ENCODE measurements at places on chromosomes 6 and 20. TPM values are rescaled to one million over a fixed set of nuclear protein-coding genes. Genes with fewer than 3 reads are reported as not detected.

GINS1 gene
- total RNA-seq = 0.20 TPM

- H3K4me1 ChIP-seq = peaks cover 20% of the 10 kb centered on the region
- H3K27ac ChIP-seq = peak overlapping the region; percentile 72
- peak overlapping the region; percentile 77 for H3K4me3 ChIP-seq
- DNase-seq = no peak
Observed at GRCh38 chr6:42047213-42047590, 3.1 kb upstream of the TAF8 start.

LY6G5C gene
- not detected for total RNA-seq

DNA sequence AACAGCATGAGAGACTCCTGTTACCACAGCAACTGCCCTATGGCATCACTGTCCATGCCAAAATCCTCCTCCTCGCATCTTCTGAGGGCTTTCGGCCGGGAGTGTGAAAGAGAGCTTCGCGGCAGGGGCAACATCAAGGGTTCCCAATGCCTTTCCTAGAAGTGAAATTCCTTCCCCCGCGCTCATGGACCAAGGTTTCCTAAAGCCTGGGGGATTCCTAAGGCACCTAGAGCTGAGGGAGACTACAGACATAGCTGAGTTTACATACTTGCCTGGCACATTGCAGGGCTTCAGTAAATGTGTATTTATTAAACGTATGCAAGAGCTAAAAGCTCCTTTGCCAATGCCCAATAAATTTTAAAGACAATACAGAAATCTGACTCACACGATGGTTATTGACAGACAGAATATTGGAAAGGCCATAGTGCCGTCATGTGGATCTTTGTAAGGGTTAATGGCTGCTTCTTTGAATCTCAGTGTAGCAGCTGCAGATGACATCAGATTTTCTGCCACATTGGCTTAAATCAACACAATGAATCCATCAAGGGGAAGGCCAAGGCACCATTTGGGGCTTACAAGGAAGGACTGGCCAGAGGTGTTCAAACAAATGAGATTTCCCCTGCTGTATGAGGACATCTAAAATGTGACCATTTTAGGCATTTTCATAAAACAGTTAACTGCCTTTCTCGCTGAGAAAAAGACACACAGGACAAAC is 281.2 kb upstream of the JARID2 start:
- DNase-seq = no peak
- H3K27ac ChIP-seq = no peak overlapping the region
- no peaks in the 10 kb centered on the region for H3K36me3 ChIP-seq

TBXT gene
- not detected for total RNA-seq

MYB gene
- 0.13 TPM for total RNA-seq

- H3K4me3 ChIP-seq = no peak overlapping the region
- no peaks in the 10 kb centered on the region for H3K4me1 ChIP-seq
- H3K27me3 ChIP-seq = no peaks in the 10 kb centered on the region
Observed at GRCh38 chr6:52376763-52377162, 14.8 kb downstream of the PAQR8 start.

- DNase-seq = no peak
- no peak overlapping the region for H3K27ac ChIP-seq
- H3K4me1 ChIP-seq = no peaks in the 10 kb centered on the region
- H3K27me3 ChIP-seq = no peaks in the 10 kb centered on the region
- no peak overlapping the region for H3K4me3 ChIP-seq
Observed at GRCh38 chr20:46946181-46946624, 51.6 kb downstream of the EYA2 start.

DNA sequence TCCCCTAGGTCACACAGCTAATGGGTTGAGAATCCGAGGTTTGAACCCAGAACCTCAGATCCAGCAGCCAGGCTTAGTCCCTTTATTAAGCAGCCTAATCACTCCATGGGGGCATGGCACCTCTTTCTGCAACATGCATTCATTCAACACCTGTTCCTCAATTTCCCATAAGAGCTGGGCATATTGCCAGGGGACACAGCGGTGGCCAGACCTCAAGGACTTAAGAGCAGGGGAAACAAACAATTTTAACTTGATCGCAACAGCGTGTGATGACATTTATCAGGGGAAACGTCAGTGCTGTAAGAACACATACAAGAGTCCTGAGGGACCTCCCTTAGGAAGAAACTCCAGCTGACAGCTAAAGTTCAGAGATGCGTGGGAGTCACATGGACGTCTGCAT is 267.4 kb upstream of the CDH4 start:
- no peaks in the 10 kb centered on the region for H3K27me3 ChIP-seq
- no peak for DNase-seq
- no peaks in the 10 kb centered on the region for H3K4me1 ChIP-seq

NMBR gene
- not detected for total RNA-seq

- no peak overlapping the region for H3K4me3 ChIP-seq
- H3K4me1 ChIP-seq = peaks cover 28% of the 10 kb centered on the region
- H3K27ac ChIP-seq = peak overlapping the region; percentile 51
- no peaks in the 10 kb centered on the region for H3K36me3 ChIP-seq
Observed at GRCh38 chr6:33714385-33715040, 3.0 kb upstream of the UQCC2 start.

DNA sequence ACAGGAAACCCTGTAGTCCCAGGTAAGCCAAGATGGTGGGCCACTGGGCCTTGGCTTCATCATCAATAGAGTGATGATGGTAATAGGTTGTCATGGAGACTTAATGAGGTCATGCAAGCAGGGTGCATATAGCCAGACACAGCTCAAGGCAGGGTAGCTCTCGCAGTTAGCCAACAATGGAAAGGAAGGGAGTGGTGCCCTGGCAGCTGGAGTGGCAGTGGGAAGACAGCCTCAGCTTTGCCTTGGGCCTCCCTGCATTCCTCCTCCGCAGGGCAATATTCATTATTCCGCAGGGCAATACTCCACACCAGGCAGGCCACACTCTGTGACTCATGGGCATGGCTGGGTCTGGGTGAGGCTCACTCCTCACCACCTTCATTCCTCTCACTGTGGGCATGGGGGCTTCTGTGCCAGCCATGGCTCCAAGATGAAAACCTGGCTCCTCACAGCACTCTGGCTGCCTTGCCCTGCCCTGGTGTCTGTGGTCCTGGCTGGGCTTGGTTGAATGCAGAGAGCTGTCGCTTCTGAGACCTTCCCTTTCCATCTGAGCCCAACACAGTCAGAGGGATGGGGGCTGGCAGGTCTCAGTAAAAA is 163.1 kb upstream of the PMEPA1 start:
- DNase-seq = no peak
- no peak overlapping the region for H3K4me3 ChIP-seq
- no peak overlapping the region for H3K27ac ChIP-seq
- no peaks in the 10 kb centered on the region for H3K4me1 ChIP-seq
- no peaks in the 10 kb centered on the region for H3K36me3 ChIP-seq
- no peaks in the 10 kb centered on the region for H3K27me3 ChIP-seq

DNA sequence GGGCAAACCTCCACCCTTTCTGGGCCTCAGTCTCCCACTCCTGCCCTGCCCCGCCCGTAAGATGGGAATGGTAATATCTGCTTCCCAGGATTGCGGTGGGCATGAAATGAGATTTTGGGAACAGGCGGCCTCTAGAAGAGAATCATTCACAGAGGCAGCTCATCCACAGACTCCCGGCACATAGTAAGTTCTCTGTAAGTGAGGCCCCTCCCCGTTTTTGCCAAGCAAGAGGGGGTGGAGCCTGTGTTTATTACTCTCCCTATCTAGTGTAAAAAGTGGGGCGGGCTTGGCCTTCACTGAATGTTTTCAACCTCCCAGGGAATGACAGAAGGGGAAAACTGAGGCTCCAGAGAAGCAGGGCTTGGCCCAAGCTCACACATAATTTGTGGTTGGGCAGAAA is 20.0 kb downstream of the SUN5 start:
- no peak overlapping the region for H3K4me3 ChIP-seq
- DNase-seq = no peak
- H3K27ac ChIP-seq = no peak overlapping the region
- no peaks in the 10 kb centered on the region for H3K27me3 ChIP-seq
- no peaks in the 10 kb centered on the region for H3K36me3 ChIP-seq

DNA sequence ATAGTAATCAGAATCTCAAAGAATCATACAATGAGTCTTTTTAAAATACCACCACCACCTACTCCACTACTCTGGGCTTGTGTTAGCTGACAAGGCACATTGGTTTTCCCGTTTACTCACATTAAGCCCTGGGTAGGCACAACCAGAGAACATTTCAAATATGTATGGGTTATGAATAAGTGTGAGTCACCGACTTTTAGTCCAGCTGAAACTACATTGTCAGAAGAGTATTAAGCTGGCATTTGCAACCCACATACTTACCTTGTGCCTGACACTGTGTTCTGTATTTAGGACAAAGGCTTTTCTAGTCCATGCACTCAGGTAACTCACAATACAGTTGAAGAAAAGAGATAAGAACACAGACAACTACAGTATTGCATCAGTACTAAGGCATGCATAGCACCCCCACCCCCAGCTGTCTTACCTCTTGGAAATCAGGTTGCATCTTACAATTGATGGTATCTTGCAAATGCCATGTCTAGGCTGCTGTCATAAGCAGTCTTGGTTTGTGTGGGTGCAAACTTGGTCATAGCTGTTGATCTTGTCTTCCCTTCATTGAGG is 40.3 kb upstream of the AHI1 start:
- H3K27me3 ChIP-seq = no peaks in the 10 kb centered on the region
- H3K4me3 ChIP-seq = no peak overlapping the region
- no peak overlapping the region for H3K27ac ChIP-seq
- no peaks in the 10 kb centered on the region for H3K4me1 ChIP-seq
- no peaks in the 10 kb centered on the region for H3K36me3 ChIP-seq

GRCh38 chr6:52590152-52590891 is 13.5 kb upstream of the TRAM2 start:
- no peaks in the 10 kb centered on the region for H3K27me3 ChIP-seq
- DNase-seq = no peak
- H3K4me1 ChIP-seq = peaks cover 8% of the 10 kb centered on the region
- H3K27ac ChIP-seq = no peak overlapping the region
- no peak overlapping the region for H3K4me3 ChIP-seq

DNA sequence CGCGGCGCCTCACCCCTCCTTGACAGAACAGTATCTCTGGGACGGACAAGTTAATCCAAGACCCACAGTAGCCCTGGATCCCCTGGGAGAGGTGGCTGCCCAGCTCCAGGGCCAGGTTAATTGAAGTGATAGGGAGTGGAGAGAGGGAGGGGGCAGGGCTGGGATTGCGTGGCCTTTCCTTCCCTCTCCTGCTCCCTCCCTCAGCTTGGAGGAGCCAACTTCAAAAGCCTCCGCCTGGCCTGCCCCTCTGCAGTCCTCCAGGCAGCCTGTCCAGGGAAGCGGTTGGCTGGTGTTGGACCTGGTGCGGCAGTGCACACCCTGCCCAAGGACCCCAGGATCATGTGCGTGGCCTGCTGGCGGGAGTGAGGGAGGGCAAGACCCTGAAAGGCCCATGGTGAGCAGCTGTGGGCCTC is at the start of gene C20orf204:
TSS of gene C20orf204 (plus strand) at position 250 of the 413 bp plus-strand sequence. CDS start at position 392, 142 bp downstream.
- no peak for DNase-seq
- no peaks in the 10 kb centered on the region for H3K4me1 ChIP-seq
- H3K27ac ChIP-seq = no peak within 1 kb of the TSS
- H3K36me3 ChIP-seq = no peaks in the 10 kb centered on the region

DNA sequence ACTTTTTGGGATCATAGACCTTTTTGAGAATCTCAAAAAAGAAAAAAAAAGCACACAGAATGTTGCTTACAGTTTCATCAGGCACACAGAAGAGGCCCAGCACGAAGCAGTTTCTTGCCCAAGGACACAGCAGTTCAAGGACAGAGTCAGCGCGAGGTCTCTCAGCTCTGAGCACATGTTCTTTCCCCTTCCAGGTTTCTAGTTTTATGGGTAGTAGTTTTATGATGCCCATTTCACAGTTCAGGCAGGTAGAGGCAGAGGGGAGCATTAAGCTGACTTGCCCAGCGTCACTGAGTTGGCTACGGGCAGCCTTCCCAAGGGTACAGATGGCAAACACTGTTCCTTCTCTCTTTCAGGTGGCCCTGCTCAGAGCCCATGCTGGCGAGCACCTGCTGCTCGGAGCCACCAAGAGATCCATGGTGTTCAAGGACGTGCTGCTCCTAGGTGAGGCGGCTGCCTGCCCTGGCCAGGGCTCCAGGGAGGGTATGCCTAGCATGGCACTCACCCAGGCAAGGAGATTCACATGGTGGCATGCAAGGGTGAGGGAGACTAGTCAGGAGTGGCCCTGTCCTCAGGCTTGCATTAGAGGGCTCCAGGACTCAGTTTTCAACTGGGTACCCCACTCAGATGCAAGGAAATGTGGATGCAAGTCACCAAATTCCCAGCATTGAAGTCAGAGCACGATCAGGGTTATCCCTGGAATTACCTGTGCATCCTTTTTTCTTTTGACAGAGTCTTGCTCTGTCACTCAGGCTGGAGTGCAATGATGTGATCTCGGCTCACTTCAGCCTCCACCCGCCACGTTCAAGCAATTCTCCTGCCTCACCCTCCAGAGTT is 57.4 kb upstream of the TTPAL start:
- no peak overlapping the region for H3K4me3 ChIP-seq
- no peaks in the 10 kb centered on the region for H3K4me1 ChIP-seq
- no peaks in the 10 kb centered on the region for H3K27me3 ChIP-seq

GRCh38 chr6:123169774-123170095 is 173.7 kb downstream of the CLVS2 start:
- no peak for DNase-seq
- peak overlapping the region; percentile 70 for H3K27ac ChIP-seq
- H3K4me1 ChIP-seq = peaks cover 16% of the 10 kb centered on the region
- no peaks in the 10 kb centered on the region for H3K27me3 ChIP-seq

KIF25 gene
- total RNA-seq = not detected

DNA sequence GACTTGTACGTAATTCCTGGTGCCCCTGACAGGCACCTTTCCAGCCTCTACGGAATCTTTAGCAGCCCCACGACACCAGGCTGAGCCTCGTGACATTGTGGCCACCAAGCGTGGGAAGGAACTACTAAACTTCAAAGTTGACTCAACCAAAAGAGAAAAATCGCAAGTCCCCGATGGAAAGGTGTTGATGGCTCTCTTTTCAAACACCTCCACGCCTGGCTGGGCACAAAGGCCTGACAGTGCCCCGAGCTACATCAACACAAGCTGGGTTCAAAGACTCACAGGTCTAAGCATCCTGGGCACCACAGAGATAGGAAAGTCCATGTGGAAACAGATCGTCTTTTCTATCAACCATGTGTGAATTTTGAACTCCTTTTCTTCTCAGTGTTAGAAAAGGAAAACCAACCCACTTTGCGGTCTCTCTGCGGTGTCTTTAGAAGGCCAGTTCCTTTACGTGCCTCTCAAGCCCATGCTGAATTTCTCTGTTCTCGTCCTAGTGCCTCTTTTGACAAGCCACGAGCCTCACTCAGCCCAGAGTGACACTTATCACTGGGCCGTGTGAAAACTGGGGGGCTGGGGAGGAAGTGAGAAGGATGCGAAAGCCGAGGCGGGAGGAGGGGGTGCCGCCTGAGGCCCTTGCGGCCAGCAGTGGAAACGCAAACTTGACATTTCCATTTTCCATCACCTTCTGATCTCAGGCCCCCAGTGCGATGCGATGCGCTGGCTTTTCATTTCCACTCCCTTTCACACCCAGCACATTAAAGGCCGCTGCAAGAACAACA is 59.4 kb downstream of the GFOD1 start:
- peaks cover 62% of the 10 kb centered on the region for H3K4me1 ChIP-seq
- no peaks in the 10 kb centered on the region for H3K27me3 ChIP-seq
- H3K36me3 ChIP-seq = no peaks in the 10 kb centered on the region
- H3K4me3 ChIP-seq = no peak overlapping the region

SEL1L2 gene
- total RNA-seq = not detected

SASH1 gene
- 34.8 TPM for total RNA-seq
